DMS 273 treated with DMSO at 0.1 percent for 48 hours (cell line): ENCODE measurements at places on chromosomes 3 and 15.
A peak's percentile ranks its signal among the peaks of the same experiment; 100 is the strongest.

- no peak for DNase-seq
These were observed 163.8 kb upstream of the ATP11B start for GRCh38 chr3:182629521-182629920.

DNA sequence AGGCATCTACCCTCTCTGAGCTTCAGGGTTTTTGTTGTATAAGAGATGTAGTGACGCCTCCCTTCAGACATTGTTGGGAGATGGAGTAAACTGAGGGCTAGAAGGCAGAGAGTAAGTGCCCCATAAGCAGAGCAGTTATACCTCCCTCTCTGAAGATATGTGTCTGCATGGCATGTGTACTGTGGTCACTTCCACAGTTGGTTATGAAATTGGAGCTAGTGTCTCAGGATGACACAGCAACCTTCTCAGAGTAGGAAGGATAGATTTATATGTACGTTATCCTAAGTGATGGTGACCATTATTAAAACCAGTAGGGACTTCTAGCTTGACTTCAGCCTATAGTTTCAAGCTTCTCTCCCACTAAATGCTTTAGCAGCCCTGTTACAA is 17.9 kb downstream of the PXK start:
- DNase-seq: no peak

DNA sequence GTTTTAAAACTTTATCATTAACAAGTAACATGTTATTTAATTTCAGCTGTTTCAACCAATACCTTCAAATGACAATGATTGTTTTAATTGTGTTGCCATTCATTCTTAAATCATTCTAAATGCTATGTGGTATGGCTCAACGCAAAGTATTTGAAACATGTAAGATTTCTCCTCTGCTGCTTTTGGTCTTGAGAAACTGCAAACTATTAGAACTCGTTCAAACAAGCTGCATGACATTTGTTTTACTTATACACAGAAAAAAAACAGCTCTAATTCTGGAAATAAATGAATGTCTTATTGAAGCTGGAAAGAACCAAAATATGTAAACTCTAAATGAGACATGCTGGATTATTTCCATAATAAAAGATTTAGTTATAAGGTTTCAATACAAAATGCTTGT is 29.3 kb downstream of the FBN1 start:
- DNase-seq: no peak

GRCh38 chr3:11581237-11582190 is 62.2 kb downstream of the VGLL4 start:
- no peak for DNase-seq

- no peak for DNase-seq
These were observed 85.3 kb downstream of the HCN4 start for GRCh38 chr15:73283366-73283962.

- DNase-seq: no peak
These were observed 49.7 kb downstream of the ADAM10 start for GRCh38 chr15:58699769-58700168.

- DNase-seq: no peak
These were observed 82.7 kb upstream of the MBNL1 start for GRCh38 chr3:152185891-152186630.

GRCh38 chr15:86201313-86202008 is 121.8 kb downstream of the AGBL1 start:
- DNase-seq: no peak

- DNase-seq: no peak
These were observed 357.0 kb upstream of the ICE2 start for GRCh38 chr15:60835974-60836373.

DNA sequence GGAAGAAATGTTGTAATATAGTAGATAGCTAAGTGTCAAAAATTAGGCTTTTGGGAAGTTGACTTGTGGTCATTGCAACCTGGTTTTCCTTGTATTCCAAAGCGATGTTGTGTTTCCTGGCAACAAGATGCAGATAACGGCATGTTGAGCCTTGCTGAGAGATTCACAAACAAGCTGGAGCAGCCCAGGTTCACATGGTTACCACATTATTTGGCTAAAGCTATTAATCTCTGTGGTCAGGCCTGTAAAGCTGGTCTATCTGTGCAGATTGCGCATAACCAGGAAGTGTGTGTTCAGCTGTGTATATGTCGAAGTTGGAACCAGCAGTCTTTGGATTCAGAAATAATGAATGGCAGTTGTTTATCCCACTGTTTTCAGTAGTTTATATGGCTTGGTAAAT is 6.6 kb downstream of the TIPARP start:
- DNase-seq: peak; percentile 62

DNA sequence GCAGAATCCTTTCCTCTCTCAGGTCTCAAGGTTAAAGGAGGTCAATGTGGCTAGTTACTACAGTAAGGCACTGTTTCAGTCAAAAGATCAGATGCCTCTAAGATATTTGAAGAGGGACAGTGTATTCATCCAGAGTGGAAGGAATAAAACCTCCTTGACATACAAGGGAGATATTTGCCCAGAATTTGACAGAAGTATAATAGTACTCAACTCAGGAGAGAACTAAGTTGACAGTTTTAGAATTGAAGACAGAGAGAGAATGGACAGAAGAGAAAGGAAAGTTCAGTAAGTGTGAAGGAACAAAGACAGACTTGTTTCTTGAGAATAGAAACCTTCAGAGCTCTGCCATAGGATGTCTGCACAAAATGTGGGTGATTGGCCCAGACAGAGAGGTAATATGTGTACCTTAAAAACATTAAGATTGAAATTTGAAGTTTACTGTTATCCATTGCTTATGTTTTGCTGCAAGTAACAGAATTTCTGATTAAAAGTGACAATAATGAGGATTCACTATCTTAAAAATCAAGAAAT is 507.1 kb downstream of the IGSF11 start:
- no peak for DNase-seq

DNA sequence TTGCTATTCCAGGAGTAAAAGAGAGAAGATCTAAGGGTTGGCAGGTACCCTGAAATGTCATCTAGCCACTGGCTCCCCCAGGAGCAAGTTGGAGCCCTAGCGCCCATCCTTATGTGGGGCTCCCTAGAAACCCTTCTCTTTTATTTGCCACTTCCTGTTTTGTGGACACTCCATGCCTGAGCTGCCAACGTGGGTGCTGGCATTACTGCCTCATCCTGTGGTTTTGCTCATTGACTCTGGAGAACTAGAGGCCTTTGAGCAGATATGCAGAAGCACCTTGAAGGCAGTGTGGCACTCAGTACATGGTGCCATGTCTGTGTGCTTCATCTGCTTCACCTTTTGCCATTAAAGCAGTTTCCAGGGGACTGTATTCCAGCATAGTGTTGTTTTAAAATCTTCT is 8.1 kb downstream of the EDEM1 start:
- DNase-seq: no peak

GRCh38 chr3:5202222-5202621 is 14.7 kb downstream of the EDEM1 start:
- DNase-seq: no peak

DNA sequence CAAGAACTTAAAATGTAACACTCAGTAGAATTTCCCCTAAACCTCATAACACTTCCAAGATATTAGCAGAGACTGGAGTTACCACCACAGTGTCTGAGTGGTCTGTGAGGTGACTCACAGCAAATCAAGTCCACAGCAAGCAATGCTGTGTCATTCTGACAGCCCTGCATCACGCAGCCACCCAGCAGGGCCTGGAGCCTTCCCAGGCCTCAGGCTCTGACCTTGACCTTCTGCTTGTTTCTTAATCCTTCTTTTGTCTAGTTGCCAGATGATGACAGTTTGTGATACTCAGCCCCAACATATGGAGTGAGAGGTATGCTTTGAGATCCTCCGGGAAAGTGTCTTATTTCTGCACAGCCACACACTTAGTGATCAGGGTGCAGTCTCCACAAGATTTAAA is 82.5 kb downstream of the TOP2B start:
- DNase-seq: no peak

DNA sequence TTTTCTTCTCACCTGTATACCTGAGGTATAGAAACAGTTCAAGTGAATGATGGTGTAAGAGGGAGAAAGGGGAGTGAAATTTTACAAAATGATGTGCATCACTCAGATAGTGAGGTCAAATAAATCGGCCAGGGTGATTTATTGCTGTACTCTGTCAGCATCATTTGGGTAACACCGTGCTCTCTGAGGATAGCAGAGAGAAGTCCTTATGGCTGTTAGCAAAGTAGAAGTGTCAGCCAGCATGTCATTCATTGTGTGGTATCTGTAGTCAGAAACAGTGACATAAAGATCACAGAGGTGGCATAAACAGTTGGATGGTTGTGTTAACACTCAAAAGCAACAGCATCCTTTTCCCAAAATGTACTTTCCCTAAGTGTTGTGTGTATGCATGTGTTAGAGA is 53.4 kb downstream of the PSMD6 start:
- DNase-seq: no peak

DNA sequence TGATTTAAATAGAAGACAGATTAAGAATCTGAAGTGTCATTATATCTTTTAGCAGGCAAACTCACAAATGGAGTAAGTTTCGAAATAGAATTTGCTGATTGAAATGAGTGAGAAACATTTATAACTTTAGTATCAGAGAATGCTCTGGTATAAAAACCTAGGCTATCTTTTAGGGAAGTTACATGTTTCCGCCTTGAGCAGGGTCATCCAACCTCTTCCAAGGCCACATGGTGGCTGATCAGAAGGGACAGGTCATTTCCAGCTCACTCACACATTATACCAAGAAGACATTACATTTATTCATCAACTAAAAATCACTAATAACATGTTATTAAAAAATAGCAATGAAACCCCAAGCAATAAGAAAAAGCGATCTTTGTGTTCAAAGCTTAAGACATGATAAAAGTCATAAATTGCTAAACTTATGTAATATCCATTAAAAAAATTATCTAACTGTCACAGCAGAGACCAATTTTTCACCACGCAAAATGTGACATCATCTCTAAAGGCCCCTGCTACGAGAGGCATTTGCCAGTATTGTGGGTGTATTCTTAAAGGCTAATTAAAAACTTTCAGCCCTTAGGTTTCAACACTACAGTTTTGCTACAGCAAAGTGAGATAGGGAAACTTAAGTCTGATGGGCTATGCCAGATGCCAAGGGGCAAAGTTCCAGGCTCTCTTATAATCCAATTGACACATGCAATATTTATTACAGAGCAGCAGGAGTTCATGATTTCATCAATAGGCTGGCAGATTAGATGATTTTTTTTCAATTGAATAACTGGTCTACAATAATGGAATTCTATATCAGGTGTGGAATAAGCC is 240.4 kb upstream of the TBL1XR1 start:
- no peak for DNase-seq

GRCh38 chr3:182258538-182259177 is 534.6 kb upstream of the ATP11B start:
- peak; percentile 38 for DNase-seq

DNA sequence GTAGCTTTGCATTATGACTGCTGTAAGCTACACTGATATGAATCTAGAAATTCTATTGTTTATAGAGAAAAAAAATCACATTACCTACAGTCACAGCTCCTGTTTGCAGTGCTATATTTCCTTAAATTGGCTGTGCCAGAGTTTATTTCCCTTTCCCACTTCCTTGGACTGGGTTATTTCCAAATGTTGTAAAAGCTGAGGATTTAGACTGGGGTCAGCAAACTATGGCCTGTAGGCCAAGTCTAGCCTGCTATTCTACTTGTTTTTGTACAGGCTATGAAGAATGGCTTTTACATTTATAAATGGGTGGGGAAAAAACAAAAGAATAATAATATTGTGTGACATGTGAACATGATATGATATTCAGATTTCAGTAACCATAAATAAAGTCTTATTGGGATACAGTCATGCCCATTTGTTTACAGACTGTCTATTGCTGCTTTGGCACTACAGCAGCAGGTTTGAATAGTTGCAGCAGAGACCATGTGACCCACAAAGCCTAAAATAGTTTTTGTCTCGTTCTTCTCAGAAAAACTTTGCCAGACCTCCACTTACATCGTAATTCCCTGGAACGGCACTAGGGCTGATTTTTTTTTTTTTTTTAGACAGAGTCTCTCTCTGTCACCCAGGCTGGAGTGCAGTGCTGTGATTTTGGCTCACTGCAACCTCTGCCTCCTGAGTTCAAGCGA is 7.8 kb downstream of the GLDN start:
- DNase-seq: no peak

DNA sequence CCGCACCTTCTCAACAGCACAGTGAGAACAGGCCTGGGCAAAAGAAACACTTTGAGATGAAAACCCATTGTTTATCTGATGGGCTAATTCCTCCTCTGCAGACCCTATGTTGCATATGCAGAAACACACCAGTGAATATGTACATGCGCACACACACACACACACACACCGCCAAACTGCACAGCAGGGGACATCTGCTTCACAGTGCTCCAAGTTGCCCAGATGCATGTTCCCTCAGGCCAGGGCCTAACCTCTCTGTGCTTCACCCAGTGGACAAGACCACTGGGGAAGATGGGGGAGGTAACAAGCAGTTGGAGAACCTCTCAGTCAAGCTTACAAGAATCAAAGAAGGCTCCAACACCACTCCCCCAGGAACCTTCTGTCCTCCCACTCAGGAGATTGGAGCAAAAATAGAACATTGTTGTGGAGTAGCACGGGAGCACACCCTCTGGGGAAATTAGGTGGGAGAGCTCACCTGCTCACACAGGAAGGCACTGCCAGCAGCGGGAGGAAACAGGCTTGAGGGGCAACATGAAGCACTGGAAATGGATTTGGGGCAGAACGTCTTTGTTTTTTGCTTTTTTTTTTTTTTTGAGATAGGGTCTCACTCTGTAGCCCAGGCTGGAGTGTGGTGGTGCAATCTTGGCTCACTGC is 13.0 kb downstream of the HCN4 start:
- DNase-seq: no peak

GRCh38 chr3:20916951-20917606 is 731.1 kb upstream of the SGO1 start:
- no peak for DNase-seq

- no peak for DNase-seq
These were observed 6.4 kb upstream of the TBC1D2B start for GRCh38 chr15:78083687-78084448.

GRCh38 chr3:112477891-112478290 is 21.4 kb downstream of the BTLA start:
- no peak for DNase-seq

DNA sequence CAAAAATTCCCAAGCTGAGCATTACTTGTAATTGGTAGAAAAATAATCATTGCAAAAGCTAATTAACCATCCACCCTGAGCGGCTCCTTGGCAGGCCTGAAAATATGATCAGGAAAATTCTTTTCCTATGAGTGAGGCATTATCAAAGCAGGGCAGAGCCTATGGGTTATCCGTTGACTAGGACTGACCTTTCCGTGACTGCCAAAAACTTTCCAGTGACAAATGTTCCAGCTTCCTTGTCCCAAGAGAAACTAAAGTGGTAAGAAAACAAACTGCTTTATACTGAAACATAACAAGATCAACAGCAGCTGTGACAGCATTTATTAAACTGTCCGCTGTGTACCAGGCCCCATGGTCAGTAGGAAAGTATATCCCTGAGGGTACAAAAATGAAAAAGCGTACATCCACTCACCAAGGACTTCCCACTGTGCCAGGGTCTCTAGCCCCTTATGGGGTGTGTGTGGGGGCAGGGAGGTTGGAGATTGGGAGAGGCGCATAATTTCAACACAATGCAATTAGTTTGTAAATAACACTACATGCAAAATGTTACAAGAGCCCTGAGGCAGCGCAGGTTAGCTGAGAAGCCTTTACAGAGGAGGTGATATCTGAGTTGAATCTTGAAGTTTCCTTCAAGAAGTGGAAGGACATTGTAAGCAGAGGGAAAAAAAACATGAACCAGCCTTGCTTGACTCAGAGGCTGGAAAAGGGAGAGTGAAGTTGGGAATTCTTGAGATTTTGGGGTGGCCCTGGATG is 8.5 kb downstream of the LIPC start:
- DNase-seq: no peak

- DNase-seq: no peak
These were observed 141.7 kb upstream of the PROK2 start for GRCh38 chr3:71926616-71927015.
